ENCODE measurements at places on chromosomes 4 and X.

- DNase-seq: no peak
These were observed 32.2 kb downstream of the TBC1D14 start for GRCh38 chr4:6941796-6942195.

- DNase-seq: no peak
These were observed 71.2 kb downstream of the JADE1 start for GRCh38 chr4:128880662-128881061.

GRCh38 chrX:107014936-107015335 lies 14.9 kb upstream of the MORC4 start:
- no peak for DNase-seq

- DNase-seq: no peak
These were observed 13.4 kb downstream of the EDA2R start for GRCh38 chrX:66625525-66625924.

GRCh38 chrX:136652822-136653723 lies 5.1 kb downstream of the CD40LG start:
- no peak for DNase-seq

GRCh38 chr4:86706923-86707597 lies 112.9 kb downstream of the PTPN13 start:
- DNase-seq: no peak

- no peak for DNase-seq
These were observed 527.4 kb downstream of the C4orf33 start for GRCh38 chr4:129623233-129623875.

- DNase-seq: no peak
These were observed 9.9 kb downstream of the TACC3 start for GRCh38 chr4:1731180-1731579.

- DNase-seq: no peak
These were observed 315.9 kb downstream of the BMPR1B start for GRCh38 chr4:95073646-95074045.

DNA sequence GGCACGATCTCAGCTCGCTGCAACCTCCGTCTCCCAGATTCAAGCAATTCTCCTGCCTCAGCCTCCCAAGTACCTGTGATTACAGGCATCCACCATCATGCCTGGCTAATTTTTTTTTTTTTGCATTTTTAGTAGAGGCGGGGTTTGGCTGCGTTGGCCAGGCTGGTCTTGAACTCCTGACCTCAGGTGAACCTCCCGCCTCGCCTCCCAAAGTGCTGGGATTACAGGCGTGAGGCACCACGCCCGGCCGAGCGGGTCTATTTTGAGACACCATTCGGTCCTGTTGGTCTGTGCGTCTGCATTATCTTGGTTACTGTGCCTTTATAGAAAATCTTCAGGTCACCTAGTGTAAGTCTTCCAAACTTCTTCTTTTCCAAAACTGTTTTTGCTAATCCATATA lies 21.7 kb upstream of the RGS12 start:
- no peak for DNase-seq

- DNase-seq: no peak
These were observed 7.9 kb downstream of the MFSD8 start for GRCh38 chr4:127957105-127957504.

DNA sequence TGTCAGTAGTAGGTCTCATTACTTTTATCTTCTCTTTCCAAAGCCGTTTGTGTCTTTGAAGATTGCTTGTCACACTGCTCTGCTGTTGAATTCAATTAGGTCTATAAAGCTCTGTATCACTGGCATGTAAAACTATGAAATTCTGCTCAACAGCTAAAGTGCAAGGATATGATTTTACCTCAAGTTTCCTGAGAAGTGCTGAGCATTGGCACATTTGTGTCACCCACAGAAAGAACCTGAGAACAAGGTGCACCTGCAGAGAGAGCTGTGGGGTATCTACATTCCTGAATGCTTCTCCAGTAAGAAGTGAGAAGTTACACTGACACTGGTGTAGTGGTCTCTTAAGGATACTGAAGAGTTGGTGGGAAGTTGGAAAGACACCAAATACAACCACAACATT lies 274.0 kb downstream of the INPP4B start:
- no peak for DNase-seq

GRCh38 chr4:178453057-178453456 lies 1010.8 kb upstream of the AGA start:
- no peak for DNase-seq

DNA sequence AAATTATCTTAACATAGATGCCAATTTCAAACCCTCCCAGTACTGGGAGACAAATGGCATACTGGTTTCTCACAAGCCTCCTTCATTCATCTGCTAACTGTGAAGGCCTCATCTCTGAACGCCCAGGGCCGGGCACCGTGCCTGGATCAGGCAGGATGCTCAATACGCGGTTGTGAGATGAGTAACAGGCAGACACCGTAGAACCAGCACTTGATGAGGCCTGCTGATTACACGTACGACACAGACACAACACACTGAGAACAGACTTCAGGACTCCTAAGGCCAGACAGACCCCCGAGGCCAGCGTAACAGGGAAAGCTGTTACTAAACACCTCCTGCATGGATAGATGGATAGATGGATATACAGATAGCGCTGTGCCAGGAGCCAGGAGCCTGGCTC lies 154.6 kb downstream of the AFAP1 start:
- no peak for DNase-seq

DNA sequence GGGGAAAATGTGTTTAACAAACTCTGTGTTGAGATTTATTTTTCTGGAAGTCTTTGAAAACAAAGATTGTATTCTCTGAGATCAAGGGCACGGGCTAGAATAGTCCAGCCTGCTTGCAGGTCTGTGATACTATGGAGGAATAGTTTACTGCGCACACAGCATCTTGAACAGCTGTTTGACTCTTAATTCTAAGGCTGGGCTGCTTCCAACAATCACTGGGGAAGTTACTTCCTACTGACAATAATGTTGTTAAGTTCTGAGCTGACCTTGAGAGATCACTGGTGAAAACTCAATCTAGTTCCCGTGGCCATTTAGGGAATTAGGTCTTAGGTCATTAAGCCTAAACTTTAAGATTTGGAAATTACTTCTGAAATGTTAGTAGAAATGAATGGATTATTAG lies 416.1 kb upstream of the FTHL17 start:
- no peak for DNase-seq

- DNase-seq: no peak
These were observed 98.8 kb upstream of the NDP start for GRCh38 chrX:44071847-44072551.

All from activated CD4-positive, alpha-beta T cell treated with anti-CD3 and anti-CD28 coated beads, Interleukin-2, amount 50 U/mL, for 4 hours (primary cell).